ENCODE measurements at places on chromosomes 1 and 21. TPM values are rescaled to one million over a fixed set of nuclear protein-coding genes. Genes with fewer than 3 reads are reported as not detected.
A peak's percentile ranks its signal among the peaks of the same experiment; 100 is the strongest.

DNA sequence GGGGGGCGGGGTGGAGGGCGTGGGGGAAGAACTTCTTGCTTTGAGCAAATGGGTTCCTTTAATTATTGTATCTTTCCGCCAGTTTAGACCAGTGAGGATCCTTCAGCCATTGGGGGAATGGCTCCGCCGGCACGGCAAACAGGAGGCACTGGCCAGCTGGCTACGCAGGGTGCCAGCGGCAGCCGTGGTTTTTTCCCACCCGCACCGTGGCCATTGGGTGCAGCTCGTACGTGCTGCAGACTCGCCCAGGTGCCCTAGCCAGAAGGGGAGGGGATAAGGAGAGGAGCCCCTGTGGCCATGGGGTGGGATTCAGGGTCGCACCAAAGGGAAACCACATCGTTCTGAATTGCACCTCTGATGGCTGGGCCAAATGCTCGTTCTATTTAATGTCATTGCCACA, 65.6 kb downstream of the RGSL1 start:
- no peak for DNase-seq

- DNase-seq: peak; percentile 6
These were observed 51.6 kb upstream of the KCND3 start for GRCh38 chr1:112040891-112041740.

DNA sequence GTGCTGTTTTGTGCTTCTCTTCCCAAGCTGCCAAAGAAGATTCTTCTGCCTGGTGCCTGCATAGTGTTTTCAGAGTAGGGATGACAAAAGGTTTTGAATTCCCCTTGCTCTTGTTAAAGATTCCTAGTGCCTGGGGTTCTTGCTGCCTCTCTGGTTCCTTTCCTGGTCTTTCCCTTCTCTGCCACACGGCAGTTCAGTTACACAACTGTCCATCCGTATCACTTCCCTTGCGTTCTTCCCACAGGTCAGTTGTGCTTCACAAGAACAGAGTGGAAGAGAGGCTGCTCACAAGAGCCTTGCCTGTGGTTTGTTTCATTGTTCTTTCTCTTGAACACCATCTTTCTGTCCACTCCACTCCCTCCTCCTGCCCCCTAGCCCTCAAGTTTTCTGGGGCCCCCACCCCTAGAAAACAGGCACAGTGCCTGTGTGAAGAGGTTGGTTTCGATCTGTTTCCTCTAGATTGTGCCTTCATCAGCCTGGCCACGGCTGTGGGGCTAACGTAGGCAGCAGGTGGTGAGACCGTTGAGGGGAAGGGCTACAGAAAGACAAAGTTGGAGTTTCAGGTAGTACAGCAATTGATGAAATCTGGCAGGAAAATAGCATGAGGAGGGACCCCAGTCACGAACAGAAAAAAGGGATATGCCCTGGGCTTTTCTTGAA, 5.8 kb downstream of the VASH2 start:
- DNase-seq: no peak

DNA sequence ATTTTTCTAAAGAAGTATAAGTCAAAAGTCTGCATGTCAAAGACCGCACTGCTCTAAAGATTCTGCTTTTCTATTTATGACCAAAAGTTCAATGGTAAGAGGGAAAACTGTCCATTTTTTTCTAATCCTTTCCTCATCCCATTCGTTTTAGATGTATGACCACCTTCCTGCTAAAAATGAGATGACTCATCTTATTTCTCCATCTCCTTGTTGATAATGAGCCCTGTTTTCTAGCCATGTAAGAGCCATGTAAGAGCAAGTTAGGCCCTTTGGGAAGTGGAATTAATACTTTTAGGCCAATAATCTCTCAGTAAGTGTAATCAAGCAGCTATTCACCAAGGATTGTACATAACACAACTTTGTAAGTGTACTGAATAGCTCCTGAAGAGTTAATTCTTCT, 475.6 kb upstream of the B3GALT2 start:
- DNase-seq: no peak

- no peak for DNase-seq
These were observed 264.9 kb upstream of the NR5A2 start for GRCh38 chr1:199762572-199762971.

GRCh38 chr21:43274022-43274945, 105.5 kb downstream of the CRYAA start:
- no peak for DNase-seq

- DNase-seq: no peak
These were observed 18.7 kb upstream of the LRRC47 start for GRCh38 chr1:3814771-3815561.

GRCh38 chr21:40299451-40299850, 432.2 kb downstream of the PCP4 start:
- DNase-seq: no peak

- DNase-seq: peak; percentile 45
These were observed 7.8 kb upstream of the GJB5 start for GRCh38 chr1:34746785-34747637.

DNA sequence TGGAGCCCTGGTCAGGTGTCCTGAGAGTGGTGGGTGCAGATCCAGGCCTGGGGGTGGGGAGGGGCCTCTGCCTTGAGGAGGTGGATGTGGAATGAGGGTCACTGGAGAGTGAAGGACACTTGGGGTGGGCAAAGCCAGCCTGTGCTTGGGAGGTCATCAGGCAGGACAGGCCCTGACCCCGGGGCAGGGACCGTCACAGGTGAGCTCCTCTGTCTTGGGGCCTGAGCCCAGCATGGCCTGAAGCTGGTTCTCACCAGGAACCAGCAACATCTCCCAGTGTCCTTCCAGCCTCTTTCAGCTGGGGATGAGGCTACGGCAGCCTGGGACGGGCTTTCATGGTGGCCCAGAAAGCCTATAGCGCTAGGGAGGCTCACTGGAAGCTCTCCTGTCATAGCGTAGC, 831 bp upstream of the KRTAP10-2 start:
- DNase-seq: no peak

- no peak for DNase-seq
These were observed 148.5 kb downstream of the GDAP2 start for GRCh38 chr1:117780687-117781475.

DNA sequence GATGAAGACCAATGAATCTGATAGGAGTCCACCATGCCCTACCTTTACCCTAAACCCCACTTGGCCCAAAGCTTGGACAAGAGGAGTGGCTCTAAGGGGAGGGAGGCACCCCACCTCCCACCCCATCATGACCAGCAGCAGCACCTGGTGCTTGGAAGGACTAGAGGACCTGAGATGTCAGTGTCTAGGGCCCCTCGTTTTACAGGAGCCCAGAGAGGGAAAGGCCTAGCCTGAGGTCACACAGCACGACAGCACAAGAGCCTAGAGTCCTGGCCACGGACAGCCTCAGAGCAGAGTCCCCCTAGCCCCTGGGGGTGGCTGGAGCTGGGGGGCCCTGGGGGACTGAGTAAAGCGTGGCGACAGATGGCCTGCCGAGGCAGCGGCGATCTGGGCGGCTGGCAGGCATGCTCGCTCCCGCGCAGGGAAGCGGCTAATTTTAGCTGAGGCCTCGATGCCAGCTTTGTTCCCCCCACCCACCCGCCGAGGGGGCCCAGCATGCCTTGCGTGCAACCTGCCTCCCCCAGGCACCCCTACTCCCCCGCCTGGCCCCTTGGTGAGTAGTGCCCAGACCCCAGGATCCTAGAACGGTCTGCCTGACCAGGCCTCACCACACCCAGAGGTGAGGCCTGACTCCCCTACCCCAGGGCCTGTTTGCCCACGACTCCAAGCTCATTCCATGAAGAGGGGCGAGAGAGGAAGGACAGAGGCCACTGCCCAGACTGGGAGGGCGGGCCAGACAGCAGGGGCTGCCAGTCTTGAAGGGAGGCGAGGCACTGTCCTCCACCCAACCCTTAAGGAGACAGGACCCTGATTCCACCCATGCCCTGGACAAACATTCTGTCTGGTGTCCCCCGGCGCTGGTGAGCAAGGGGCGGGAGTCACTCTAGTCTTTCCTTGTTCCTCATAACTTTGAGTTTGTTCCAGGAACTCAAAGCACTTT, 39.0 kb downstream of the AHDC1 start:
- no peak for DNase-seq

GRCh38 chr1:59484096-59484495, 187.2 kb downstream of the FGGY start:
- no peak for DNase-seq

GRCh38 chr1:2049225-2049717, 940 bp upstream of the PRKCZ start:
- peak; percentile 65 for DNase-seq

- no peak for DNase-seq
These were observed 11.1 kb upstream of the SSX2IP start for GRCh38 chr1:84701376-84701775.

- DNase-seq: no peak
These were observed 104.1 kb downstream of the SLC35F3 start for GRCh38 chr1:234008591-234008990.

GRCh38 chr1:230105754-230106625, 39.0 kb downstream of the GALNT2 start:
- DNase-seq: no peak

DNA sequence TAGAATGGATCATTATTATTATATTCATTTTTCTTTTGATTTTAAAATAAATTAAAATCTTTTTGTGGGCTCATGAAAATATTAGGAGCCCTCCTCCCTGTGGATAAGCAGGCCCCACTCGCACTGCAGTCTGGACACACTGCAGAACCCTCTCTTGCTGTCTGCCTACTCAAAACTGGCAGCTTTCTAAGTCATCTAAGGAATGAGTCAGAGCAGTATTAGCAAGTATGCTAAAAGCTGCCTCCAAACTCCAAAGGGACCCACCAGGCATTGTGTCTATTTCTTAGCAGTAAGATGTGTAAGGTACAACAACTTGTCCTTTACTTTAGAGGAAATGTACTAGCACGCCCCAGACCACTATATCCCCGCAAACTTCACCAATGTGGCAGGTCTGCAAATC, 108.8 kb downstream of the SYF2 start:
- DNase-seq: no peak

DNA sequence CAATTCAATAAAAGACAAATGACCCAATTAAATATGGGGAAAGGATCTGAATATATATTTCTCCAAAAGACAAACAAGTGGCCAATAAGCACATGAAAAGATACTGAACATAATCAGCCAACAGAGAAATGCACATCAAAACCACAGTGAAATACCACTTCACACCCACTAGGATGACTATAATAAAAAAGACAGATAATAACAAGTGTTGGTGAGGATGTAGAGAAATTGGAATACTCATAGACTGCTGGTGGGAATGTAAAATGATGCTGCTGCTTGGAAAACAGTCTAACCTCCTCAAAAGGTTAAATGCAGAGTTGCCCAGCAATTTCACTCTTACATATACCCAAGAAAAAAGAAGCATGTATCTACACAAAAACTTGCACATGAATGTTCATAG, 48.9 kb downstream of the PIK3R3 start:
- no peak for DNase-seq

- DNase-seq: peak; percentile 54
These were observed 648 bp downstream of the FAM76A start for GRCh38 chr1:27726173-27727044.

GRCh38 chr1:180131510-180131909, 23.2 kb upstream of the QSOX1 start:
- DNase-seq: no peak

- no peak for DNase-seq
These were observed 64.3 kb upstream of the VTCN1 start for GRCh38 chr1:117275055-117275454.

DNA sequence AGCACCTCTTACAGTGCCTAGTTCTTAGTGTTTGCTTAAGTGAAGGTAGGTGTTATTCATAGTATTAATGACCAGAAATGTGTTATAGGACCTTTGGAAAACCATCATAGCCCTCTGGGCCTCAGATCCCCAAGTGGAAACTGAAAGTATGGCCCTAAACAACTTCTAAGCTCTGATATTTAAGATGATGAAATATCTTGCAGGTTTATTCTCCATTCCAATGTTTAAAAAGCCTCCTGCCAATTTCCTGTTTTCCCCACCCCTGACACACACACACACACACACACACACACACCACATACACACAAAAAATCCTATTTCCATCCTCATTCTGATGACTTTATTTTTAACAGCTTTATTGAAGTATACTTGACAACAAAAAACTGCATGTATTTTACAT, 108.2 kb downstream of the DIRAS3 start:
- no peak for DNase-seq

GRCh38 chr1:161160671-161161145, 1.4 kb downstream of the USP21 start:
- no peak for DNase-seq

DNA sequence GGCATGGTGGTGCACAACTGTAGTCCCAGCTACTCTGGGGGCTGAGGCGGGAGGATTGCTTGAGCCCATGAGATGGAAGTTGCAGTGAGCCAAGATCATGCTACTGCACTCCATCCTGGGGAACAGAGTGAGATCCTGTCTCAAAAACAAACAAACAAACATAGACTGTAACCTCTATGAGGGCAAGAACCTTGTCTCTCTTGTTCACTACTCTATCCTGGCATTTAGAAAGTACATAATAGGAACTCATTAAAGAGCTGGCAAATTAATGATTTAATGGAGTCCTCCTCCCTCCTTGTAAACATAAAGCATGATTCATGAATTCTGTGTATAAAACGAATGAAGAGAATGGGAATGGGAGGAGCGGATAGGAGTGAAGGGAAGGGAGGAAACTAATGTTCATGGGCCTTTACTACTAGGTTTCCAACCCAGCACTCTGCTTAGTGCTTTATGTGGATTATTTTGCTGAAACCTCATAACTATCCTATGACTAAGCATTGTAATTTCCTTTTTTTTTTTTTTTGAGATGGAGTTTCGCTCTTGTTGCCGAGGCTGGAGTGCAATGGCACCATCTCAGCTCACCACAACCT, 8.6 kb downstream of the LMOD1 start:
- no peak for DNase-seq

DNA sequence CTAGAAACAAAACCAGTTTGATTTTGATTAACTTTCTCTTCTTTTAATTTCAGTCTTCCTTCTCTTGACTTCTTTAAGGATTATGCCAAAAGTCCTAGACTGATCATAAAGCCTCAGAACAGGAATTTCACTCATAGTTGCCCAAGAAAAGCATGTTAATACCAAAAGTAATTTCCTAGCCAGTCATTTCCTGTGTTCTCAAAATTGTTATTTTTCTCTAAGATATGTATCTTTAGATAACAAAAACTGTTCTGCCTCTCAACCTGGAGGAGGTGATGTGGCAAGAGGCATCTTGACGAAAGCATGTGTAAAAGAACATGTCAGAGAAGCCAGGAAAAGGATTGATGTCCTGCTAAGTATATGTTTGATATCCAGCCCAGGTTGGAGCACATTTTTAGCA, 78.0 kb upstream of the IPO9 start:
- no peak for DNase-seq

Gene IL19
- total RNA-seq: not detected

Gene CRNN
- total RNA-seq: not detected

Gene EXO1
- 4.7 TPM for total RNA-seq

Gene BACH1
- 38.5 TPM for total RNA-seq

Gene PDE9A
- total RNA-seq: 117 TPM

Gene REN
- total RNA-seq: 0.59 TPM

Gene MPL
- total RNA-seq: not detected

Gene UROD
- 45.4 TPM for total RNA-seq

Gene RIMS3
- 15.6 TPM for total RNA-seq

Gene C8A
- total RNA-seq: not detected

Gene ADAMTSL4
- 6.9 TPM for total RNA-seq

Gene SDHB
- total RNA-seq: 240 TPM

All from left colon (tissue), 2 donors.